ENCODE measurements at places on chromosomes 3 and 15.

DNA sequence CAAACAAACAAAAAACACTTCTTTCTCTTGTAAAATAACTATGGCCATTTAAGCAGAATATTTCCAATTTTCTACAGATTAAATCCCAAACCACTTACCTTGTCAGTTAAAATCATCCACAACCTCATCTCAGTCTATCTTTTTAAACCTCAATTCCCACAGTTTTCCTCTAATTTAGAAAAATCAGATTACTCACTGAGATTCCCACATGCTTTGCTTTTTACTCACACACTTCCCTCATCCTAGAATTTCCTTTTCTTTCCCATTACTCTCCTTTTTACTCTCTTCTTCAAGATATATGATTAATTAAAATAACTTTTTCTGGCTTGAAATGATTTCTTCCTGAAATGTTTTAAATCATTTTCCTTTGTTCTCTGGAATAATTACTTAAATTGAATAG is 790.7 kb downstream of the ROBO1 start:
- DNase-seq = no peak

DNA sequence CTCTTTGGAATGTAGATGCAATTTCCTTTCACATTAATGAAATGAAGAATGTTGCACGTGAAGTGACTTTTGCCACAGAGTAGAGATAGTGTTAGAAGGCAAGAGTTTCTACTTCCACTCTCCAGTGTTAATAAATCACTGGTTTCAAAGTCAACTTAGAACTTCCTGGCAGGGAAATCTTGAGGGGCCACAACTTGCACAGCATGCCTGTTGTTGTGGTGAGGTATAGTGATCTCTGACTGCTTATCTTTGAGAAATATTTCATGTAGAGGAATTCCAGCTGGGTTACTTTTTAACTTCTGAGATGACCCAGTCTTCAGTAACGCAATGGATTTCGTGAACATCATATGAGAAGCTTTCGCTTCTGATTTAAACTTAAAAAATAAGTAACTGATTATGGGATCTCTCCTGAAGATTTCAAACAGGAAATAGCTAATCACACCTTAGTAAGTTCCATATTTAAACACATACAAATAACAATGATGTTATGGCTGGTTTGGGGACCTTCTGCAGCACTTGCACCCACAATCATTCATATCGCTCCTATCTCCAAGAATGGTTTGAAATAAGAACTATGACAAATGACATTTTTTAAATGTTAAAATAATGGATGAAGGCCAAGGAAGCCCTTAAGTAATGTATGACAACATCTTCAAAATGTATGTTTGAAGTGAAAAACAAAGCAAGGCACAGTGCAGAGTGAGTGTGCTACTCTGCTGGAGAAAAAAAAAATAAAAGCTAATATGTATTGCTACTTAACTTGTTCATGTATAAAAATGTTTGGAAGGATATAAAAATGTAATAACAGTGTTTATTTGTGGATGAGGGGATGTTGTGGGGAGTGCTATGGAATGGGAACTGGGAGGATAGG is 726.5 kb upstream of the NECTIN3 start:
- no peak for DNase-seq

- DNase-seq = no peak
Measured at GRCh38 chr3:194497799-194498575, 11.2 kb upstream of the ATP13A3 start.

- DNase-seq = no peak
Measured at GRCh38 chr15:40355976-40356585, 1.9 kb upstream of the DISP2 start.

DNA sequence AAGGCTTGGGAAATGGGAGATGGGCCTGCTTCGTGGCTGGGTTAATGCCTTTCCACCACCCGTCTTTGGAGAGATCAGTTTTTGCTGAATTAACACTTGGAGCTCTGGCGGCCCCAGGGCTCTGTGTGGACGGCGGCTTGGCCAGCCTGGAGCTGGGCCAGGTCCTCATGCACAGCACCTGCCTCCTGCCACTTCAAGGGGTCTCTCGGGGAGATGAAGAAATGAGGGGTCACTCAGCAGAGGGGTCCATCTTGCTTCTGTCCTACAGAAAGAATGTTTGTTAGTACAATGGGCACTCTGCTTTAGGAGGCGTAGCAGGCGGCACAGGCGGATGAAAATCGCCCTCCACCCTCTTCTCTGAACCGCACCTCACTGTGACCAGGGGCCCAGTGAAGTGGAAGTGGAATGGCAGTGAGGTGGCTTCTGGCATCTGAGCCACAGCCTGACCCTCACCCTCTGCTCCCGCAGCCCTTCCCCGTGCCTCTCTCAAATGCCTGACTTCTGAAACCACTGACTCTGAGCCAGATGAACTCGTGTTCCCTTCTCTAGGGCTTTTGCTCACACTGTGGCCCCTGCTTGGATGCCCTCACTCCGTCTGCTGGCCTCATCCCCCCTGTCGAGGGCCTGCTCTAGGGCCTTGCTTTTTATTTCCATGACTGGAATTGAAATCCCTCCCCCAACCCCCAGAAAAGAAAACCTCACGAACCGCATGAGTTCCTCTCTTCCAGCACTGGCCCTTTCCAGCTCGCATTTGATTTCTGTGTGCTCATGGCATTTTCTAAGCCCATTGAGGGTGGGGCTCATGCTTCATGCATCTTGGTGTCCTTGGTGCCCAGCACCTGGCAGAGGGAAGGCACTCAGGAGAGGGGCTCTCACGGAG is 42.2 kb downstream of the CHDH start:
- DNase-seq = no peak

- no peak for DNase-seq
Measured at GRCh38 chr3:135929670-135930069, 35.9 kb upstream of the PPP2R3A start.

DNA sequence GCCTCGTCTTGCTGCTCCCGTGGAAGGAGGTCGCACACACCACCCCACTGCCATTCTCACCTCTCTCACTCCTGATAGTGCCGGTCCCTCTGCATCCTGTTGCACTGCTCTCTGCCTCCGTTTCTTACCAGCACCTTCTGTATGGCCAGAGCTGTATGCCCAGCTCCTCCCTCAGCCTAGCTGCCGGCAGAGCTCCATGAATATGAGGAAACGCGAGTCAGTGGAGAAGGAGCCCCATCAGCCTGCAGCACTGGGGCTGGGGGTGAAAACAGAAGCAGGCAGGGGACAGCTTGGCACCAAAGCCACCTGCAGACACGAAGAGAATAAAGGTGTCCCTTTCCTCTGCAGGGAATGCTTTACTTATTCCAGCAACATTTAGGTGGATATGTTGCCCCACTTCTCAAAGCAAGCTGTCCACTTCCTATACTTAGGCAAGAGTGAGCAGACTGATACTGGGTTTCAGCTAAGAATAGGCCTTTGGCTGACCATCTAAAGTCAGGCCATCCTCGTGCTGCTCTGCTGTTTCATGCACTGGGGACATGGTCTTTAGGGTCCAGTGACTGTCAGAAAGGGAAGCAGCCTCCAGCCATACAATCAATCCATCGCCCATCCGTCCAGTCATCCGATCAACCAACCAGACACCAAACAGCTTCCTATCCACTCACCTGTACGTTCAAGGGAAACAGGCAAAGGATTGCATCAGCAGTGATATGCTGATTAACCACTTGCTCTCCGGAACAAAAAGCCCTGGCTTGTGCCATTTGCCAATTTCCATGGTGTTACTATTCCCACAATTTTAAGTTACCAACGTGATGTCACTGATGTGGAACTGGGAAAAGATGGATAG is 222.7 kb downstream of the XXYLT1 start:
- no peak for DNase-seq

DNA sequence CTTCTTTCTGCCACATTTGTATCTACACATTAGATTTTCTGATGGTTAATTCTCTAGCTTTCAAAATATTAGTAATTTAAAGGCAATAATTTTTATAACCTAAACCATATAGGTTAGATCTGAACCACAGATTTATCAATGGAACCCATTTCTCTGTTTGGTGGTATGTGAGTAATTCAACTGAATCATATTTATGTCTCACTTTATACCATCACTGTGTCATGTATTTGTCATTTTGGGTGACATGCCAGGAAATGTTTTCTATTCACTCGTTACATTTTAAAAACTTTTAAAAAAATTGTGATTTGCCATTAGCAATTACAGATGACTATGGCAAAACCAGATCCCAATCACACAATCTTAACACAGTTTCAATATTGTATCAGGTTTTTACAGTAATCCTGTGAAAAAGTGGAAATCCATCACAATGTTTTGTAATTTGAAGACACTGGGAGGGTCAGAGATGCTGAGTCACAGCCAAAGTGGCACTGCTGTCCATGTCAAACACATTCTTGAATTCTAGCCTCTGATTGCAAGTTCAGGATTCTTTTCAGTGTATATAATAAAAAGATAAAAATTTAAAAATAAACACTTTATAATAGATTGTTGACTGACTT is 356.0 kb upstream of the RBMS3 start:
- no peak for DNase-seq

DNA sequence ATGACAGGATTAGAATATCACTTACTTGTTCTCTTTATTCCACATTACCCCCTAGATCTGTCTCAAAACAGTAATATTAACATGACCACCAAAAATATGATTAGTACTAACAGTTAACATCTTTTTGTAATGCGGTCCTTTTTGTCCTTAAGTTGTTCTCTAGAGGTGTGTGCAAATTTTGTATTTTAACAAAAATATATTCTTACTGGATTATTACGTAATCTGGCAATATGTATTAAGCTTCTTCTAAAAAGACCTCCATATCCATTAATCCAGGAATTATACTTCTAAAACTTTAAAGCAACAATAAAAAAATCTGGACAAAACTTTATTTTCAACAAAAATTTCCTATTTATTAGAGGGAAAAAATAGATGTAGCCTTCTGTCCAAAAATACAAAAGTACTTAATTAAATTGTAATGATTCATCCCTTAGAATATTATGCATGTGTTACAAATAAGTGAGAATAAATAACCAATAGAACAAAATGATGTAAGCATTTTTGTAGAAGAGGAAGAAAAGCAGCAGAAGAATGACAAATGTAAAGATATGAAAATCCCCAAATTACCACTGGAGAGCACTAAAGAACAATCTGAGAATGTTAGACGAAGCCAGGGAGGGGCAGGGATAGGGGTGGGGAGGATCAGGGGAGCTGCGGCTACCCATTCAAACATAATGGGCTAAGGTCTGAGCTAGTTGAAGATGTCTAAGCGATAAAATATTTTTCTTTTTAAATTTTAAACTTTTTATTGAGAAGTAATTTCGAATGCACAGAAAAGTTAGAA is 945.6 kb downstream of the MCTP2 start:
- DNase-seq = no peak

- DNase-seq = no peak
Measured at GRCh38 chr3:48273594-48274211, 32.8 kb downstream of the ZNF589 start.

DNA sequence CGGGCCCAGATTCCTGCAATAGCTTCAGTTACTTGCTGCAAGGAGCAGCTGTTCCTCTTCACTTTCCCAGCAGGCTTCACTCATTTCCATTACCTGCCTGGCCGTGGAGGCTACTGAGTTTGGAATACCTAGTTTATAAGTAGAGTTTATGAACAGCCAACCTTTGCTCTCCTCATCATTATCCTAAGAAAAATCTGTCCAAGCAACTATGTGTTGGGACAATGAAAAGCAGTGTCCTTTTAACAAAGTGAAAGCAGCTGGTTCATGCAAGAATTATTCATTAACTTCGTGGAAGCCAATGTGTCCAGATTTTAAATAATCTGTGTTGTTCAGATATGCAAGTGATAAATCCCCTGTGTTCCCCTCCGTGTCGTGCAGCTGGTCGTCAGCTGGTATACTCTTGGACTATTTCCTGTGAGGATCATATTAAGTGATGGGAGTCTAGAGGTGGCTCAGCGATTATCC is 39.3 kb upstream of the SSR3 start:
- no peak for DNase-seq

- DNase-seq = no peak
Measured at GRCh38 chr3:165181556-165181955, 14.6 kb downstream of the SLITRK3 start.

DNA sequence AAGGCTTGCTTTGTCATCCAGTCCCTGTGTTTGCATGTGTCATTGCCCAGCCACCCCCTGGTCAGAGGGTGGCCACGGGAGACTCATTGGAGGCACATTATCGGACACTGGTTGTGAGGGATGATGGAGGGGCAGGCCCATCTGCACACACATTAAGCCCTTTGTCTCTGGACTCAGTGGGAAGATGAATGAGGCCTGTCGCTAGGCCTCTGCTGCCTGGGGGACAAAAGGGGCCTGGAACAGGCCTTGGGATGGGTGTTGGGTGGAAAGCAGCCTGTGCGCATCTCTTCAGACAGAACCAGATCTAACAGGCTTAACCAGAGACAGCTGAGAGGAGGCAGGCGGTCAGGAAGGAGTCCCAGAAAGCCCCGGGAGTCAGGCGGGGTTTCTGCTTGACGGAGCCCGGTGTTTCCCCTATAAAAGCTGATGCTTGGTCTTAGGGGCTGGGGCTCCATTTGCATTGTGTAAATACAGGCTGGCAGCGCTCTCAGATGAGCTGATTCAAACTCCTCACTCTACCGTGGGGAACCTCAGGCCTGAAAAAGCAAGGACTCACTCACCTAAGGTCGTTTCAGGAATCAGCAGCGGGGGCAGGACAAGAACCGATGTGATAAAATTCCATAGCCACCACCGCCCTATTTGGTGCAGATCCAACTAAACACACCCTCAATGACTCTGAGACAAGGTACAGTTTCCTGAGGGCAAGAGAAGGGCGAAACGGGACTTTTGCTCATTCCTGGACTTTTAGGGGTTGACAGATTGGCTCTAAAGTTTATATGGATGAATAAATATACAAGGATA is 17.1 kb upstream of the SKIC8 start:
- DNase-seq = no peak

DNA sequence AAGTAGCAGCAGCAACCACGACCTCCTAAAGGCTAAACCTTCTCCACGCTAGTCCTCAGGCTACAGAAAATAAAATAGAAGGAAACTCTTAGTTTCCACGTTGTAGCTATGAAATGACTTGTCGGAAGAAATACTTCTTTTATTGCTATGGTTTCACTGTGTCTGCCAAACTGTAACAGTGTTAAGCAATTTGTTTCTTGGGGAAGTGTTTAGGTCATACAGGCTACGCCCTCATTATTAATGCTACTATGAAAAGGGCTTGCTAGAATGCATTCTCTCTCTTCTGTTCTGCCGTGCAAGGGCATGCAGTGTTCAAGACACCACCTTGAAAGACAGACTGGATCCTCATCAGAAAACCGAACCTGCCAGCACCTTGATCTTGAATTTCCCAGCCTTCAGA is 462.7 kb downstream of the PLOD2 start:
- no peak for DNase-seq

DNA sequence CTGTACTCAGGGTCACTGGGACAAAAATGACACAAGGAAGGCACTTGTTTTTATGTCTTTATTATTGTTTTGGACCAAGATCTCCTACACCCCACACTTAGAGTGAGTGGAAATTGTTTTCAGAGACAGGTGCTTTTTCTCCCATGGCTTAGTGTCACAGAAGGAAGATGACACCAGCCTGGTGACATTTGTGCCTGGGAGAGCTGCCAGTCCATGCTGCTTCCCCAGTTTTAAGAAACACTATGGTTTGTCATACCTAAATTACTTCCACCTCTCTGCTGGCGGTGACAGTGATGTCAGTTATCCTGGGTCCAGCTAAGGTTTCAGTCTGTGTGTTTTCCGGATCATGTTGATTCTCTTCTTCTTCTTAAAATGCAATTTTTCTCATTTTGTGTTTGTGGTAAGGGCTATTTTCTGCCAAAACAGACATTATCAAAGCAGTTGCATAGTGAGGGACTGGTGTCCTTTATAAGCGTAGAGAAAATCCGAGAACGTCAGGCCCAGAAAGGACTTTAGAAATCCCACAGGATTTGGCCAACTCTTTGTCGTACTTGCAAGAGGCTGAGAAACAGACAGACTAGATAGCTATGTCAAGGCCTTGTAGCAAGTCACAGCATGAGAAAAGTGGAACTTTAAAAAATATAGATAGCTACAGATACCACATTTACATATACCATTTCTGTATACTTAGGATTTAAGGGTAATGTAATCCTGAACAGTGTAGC is 149.5 kb downstream of the TP63 start:
- DNase-seq = no peak
